ENCODE measurements at places on chromosomes 5 and 9.

GRCh38 chr9:124370896-124371582, 44.2 kb downstream of the PSMB7 start:
- no peak for DNase-seq

GRCh38 chr5:61587125-61587524, 255.1 kb downstream of the ZSWIM6 start:
- DNase-seq = no peak

DNA sequence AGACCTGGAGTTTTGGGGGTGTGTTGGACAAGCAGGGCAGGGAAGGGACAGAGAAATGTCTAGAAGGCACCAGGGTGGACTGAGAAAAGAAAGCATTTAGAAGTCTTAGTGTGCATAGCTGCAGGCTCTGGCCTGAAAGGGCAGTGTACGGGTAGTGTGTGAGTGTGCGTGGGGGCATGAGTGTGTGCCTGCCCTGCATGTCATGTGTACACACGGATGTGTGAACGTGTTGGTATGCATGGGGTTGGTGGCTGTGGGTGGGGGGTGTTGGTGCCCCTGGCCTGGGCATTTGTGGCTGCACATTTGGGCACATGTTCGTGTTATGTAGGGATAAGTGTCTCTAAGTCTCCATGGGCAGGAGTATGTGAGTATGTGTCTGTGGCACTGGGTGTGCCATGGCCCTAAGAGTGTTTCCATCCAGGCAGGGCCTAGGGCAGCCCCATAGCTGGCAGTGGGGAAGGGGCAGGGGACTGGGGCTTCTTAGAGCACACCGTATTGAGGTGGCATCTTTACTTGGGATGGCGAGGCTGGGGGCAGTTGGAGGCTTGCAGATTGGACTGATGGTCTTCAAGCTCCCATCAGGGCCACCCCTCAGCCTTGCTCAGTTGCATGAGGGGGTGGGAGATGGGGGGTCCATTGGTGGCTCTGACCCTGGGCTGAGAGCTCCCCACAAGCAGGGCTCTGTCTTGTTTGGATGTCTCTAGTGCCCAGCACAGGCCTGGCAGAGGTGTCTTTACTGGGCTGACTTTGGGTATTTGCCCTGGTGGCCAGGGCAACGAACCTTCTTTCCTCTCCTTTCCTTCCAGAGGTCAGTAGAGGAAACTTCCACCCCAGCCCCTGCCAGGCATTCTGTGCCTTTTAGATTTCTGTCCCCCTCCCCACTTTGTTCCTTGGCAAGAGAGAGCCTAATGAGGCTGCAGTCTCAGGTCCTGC, 15.0 kb downstream of the PSD2 start:
- no peak for DNase-seq

DNA sequence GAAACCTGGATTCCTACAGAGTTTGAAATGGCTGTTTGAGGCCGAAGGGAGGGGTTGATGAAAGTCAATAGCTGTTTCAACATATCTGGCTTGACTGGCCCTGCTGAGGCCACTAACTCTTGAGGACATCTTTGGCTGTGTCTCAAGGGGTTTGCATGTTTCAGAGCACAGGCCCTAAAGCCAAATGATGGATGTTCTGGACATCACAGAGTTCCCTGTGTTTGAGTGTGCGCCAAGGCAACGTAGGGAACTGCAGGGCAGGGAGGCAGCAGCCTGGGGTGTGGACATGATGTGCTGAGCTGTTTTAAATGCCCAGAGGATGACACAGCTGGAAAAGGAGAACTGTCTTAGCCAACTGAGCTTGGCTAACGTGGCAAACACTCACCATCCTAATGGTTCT, 89.6 kb downstream of the RAPGEF1 start:
- no peak for DNase-seq

DNA sequence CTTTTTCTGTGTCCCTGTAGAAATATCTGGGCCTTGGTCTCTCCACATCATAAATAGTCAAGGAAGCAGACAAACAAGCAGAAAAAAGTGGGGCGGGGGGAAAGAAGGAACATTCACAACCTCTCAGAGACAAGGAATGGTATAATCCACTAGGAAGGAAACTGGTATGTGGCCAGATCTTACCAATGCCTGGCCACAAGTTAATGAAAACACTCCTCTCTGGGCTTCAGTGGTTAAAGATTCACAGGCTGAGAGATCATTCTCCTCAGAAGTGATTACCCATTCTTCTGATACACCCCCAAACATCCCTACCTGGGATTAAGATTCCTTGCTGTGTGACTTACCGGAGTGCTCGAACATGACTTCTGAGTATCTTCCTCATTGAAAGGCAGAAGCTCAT, 290.6 kb downstream of the MARCHF11 start:
- DNase-seq = no peak

GRCh38 chr5:137516961-137517360, 17.8 kb upstream of the SPOCK1 start:
- no peak for DNase-seq

- DNase-seq = no peak
These were observed 26.7 kb upstream of the STK32A start for GRCh38 chr5:147208134-147208533.

- no peak for DNase-seq
These were observed 170.3 kb downstream of the PDZD2 start for GRCh38 chr5:31809050-31809870.

DNA sequence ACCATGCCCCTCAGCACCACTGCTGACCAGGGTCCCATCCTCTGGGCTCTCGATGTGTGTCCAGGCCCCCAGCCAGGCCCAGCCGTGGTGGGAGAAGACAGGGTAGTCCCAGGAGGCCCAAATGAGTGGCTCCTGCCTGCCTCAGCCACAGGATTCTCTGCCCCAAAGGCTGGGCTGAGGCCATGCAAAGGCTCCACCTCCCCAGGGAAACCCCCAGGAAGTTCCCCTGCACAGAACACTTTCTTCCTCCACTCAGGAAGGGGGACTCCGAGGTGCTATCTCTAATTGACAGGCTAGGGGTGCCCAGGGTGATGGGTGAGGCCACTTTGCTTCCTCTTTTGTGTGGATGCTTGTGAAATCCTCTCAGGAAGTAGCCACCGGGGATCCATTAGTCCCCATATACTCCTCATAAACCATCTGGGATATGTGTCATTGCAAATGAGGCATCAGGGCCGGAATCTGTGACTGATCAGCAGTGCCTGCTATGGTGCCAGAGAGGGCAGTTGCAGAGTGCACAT, 23.1 kb upstream of the TDRD7 start:
- no peak for DNase-seq

DNA sequence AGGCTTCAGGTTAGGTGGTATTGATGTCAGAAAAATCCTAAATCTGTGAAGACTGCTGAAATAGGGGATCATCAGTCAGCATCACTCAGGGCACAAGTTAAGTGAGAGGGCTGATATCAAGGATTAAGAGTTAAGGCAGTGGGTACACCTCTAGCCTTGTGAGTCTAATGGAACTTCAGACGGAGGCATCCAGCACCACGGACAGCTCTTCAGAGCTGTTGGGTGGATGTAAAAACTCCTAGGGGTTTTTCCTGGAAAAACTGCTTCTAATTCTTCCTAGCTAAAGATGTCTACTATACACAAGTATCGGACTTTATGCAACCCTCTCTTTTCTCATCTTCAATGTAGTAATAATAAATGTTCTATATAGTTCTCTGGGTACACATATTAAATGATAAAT, 165.9 kb downstream of the SH3GL2 start:
- no peak for DNase-seq

GRCh38 chr5:59565551-59565950, 328.0 kb downstream of the PDE4D start:
- DNase-seq = no peak

DNA sequence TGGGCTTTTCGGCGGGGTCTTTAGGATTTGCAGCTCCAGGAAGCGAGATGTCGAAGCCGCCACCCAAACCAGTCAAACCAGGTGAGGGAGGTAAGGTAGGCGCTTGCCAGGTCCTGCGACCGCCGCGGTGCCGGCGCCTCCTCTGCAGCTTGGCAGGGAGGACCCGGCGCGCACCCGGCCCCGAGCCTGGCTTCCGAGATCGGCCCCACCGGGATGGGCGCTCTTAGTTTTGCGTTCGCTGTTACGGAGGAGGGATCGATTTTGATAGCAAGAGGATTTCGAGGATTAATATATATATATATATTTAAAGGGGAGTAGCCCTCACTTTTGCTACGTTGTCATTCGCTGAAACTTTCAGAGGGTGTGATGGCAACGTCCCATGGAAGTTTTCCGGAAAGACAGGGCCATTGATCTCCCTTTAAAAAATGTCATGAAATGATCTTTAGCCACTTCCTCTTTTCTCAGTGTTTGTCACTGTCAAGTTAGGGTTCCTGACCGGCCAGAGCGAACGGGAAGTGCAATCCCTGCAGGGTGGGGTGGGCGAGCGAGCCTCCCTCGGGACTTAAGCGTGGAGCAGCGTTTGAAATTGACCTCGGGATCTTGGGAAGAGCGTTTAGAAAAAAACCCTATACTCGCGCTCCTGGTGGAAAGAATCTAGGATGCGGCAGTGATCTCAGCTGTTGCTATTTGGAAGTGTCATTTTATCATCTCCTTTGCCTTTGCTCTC, 495 bp downstream of the OSTF1 start:
- no peak for DNase-seq
